ENCODE measurements at places on chromosomes 7 and 10.

DNA sequence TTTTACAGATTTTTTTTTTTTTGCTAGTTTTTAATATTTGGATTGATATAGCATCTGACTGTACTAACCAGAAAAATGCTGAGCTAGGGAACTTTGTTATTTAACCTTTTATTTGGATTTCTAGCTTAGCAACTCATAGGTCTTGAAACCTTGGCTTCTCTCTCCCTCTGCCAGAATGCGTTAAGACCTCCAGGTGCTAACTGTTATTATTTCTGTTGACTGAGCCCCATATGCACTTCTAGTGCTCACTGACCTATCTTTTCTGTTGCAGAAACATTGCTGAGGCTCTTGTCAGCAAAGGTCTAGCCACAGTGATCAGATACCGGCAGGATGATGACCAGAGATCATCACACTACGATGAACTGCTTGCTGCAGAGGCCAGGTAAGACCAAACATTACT, 143.6 kb downstream of the LRRC4 start:
- no peak for DNase-seq

GRCh38 chr7:71787513-71787912, 624.6 kb downstream of the CALN1 start:
- no peak for DNase-seq

GRCh38 chr10:124242365-124242764, 149.0 kb upstream of the CHST15 start:
- DNase-seq = no peak

DNA sequence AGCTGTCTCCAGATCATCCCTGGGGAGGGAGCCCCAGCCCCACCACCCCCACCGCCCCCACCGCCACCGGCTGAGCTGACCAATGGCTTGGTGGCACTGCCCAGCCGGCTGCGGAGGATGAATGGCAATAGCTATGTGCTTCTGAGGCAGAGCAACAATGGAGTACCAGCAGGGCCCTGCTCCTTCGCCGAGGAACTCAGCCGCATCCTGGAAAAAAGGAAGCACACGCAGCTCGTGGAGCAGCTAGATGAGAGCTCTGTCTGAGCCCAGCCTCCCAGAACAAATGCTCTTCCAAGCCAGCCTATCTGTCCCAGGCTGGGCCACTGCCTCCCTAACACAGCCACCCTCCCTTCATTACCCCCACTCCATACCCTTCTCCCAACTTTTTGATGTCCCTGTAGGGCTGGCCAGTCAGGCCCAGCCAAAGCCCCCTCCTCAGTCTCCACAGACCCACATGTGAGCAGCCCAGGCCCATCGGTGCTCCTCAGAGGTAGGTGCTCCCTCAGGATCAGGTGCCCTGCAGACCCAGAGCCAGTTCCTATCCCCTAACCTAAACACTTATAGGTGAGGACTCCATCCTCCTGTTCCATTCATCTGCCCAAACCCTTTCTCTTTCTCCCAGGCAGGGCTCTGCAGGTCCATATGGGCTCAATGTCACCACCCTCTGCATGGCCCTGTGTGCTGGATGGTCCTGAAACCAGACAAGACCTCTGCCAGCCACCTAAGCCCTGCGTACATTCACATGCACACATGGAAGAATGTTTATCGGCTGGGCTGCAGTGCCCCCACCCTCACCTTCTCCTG, 3.2 kb downstream of the MRPL43 start:
- no peak for DNase-seq

DNA sequence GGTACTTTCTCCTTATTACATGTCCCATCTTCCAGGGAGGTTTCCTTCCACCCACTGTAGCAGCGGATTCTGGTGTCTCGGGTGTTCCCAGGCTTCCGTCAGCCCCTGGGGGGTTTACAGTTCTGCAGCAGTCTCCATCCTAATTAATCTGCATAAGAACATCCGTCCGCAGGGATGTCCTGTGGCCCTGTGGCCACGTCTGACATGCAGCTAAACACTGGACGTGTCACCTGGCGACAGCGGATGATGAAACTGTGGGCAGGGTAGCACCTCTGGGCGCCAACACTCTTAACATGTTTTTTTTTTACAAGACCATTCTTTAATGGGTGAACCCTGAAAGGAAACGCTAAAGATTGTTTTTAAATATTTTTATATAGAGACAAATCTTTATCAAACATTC, 58.2 kb downstream of the DIP2C start:
- no peak for DNase-seq

DNA sequence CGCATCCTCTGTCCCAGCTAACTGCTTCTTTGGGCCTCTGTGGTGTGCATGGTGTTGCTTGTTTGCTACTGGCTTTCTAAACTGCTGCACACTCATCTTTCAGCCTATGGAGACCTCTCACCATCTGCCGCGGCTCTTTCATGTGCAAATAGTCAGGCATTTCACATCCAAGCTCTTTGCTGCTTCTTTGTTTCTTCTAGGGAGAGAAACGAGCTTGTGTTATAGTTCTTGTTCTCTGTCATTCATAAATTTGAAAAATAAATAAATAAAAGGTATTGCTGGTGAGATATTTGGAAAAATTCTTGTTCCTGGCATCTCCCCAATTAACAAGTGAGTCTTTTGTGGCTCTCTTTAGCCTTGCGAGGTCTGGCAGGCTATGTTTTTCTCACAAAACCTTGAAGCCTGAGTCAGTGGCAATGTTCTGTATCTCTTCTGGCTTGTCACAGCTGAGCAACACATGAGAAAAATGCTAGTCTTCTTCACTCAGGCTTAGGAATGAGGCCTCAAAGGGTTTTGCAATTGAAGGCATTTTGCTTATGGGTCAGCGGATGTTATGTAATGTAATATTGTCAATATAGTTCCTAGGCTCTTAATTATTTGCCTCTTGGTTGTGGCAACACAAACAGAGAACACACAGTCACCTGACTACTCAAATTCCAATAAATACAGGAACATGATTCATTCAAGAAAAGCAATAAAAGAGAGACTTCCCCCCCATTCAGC, 274.0 kb downstream of the FRMD4A start:
- DNase-seq = no peak

DNA sequence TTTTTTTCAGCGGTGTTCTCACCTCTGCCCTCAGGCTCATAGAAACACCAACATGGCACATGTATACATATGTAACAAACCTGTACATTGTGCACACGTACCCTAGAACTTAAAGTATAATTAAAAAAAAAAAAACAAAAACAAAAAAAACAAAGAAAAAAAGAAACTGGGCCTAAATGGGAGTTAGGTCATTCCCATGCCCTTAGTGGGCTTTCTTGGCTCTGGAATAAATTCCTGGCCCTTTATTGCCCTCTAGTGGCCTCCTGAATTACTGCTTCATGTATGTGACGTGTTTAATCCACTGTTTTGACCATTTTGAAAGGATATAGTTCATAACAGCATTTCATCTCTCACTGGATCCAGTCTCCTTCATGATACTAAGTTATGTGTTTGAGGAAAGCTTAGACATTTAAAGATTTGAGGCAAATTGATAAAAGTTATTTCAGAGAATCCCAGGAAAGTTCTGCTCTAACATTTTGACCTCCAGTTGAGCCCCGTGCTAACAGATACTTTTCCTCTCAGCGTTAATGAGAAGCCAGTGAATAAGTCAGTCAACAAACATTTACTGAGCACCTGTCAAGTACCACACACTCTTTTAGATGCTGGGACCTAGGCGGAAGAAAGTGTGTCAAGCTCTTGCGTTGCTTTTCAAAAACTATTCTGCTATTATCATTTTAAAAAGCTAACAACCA, 54.7 kb upstream of the SYPL1 start:
- peak; percentile 67 for DNase-seq

DNA sequence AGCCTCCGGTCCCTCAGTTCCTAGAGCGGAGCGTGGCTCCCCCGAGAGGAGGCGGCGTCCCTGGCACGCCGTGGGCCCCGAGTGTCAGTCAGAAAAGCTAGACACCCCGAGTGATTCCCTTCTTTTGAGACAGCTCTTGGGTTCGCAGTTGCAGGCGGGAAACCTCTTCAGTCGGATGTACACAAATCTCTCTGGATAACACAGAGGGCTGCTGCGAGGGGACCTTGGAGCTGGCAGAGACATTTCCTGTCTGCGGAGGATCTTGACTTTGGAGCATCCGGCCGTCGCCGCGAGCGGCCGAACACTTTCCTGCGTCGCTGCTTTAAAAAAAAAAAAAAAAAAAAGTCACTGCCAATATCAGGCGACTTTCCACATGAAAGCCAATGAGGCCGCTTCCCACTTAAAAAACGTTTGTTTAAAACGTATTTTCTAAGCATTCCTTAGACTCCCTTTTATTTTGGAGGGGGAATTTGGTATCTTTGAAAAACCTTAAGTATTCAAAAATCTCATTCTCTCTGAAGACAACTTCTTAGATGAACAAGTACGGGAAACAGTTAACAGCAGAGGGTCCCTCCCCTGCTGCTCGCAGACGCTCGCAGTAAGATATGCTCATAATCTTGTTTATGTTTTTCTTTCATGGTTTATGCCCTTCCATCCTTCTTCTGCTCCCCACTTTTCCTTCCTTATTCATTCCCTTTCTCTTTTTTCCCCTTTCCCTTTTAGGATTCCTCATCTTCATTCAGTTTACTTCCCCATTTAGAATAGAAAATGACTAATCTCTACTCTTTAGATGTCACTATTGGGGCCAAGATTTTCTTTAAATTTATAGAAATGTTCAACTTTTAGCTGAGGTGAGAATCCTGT, 10.0 kb downstream of the HHEX start:
- peak; percentile 67 for DNase-seq

DNA sequence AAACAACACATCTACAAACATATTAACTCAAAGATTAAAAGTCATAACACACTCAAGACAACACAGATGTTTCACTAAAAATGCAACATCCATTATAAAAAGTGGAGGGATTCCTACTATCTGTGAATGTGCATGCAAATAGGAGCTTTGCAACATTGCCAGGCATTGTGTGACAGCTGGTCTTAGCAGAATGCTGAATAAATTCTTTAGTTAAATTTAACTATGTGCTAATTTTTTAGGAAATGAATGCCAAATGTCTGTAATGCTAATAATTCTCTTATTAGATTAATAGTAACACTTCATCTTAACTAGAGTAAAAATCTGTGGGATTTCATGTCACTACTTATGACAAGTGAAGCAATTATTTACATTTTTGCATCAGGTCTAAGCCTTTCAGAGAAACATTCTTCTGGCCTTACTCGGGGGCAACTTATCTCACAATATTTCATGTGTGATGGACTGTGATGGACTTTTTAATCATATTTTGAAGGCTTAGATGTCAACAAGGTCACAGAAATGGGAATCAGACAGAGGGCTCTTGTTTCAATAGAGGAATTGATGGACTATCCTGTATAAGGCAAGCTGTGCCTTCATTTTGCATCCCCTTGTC, 524.6 kb upstream of the KCND2 start:
- DNase-seq = no peak

DNA sequence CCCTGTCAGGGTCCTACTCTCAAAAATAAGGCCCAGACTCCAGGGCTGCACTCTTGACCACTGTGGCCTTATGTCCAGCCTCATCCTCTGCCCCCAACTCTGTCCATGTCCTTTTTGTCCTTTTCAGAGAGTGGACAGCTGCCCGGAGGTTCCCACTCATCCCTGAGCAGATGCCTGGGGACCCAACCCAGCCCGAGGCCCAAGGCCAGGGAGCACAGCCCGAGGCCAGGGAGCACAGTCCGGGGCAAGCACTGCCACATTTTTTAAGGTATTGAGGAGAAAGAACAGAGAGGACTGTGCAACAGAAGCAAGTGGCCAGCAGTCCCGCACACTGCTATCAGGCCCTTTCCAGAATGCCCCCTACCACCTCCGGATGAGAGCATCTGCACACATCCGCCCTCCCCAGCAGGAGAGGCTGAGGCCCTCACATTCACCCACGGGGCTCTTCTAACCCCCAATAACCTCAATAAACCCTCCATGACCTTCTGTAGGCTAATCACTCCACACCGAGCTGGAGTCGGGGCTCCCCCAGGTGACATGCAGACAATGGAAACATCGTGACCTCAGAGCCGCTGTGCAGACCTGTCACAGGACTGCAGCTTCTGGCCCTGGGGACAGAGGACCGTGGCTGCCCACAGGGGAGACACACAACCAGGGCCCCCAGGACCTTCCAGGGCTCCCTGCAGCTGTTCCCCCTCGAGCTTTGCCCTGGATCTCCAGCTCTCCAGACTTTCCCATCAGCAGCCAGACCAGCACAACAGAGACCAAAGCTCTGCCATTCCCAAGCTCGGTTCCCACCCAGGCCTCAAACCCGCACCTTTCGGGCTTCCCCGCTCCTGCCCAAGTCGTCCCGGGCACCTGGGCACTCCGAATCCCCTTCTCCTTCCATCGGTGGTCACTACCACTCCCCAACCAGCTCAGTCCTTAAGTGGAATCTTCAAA, 51.4 kb downstream of the CAMK2B start:
- DNase-seq = no peak

- no peak for DNase-seq
These were observed 30.7 kb downstream of the ANKIB1 start for GRCh38 chr7:92276460-92276864.

DNA sequence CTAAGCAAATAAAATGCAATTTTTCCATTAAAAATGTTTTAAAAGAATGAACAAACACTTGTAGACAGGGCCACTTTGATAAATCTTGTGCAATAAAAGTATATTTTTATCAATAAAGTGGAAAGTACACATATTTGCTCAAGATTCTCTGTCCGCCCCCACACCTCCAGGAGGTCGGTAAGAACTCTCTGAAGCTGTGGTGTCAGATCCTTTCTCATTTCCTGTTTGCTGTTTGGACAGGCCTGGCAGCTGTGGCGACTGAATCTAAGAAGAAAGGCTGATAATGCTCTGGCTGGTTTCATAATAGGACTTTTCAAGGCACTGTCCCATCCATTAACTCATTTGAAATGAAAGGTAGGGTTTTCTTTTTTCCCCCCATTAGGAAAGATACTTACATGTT, 15.3 kb upstream of the ASB4 start:
- DNase-seq = no peak

DNA sequence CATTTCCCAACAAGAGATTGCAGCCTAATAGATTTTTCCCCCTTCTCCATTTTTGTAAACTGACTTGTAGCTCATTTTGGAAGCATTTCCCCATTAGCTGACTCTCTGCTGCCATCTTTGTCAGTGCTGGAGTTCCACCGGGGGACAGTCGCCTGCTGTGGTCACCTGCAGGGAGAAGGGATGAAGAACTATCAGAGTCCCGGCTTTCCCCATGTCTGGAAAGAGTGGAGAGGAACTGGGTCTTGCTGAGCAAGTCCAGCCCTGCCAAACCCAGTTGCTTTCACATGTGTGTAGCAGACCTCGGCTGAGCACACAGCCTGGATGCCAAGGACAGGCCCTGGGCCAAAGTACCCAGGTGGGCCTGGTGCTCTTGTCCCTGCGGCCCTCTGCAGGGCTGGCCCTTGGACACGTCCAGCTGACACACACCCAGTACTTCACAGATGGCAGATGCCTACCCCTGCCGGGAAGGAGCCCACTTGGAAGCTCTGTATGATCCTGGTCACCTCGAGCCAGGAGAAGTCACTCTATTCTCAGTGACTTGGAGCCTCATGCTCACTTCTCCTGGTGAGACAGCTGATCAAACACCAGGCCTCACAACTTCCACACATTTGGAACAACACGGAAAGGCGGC, 157.3 kb upstream of the NPVF start:
- no peak for DNase-seq

DNA sequence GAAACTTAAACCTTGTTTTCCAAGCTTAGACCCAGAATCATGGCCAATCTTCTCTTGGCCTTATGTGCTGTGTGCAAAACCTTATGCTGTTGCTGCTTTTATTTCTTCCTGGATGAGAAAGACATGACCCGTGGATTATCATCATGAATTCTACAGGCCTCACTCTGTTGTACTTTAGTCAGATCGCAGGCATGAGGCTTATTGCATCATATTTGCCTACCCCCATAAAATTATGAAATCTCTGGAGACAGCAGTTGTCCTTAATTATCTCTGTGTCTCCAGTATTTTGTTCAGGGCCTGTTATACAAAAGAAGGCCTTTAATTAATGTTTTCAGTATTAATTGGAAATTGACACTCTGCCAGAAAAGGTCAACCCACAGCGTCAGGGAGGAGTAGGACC, 71.6 kb downstream of the PLCE1 start:
- no peak for DNase-seq

Measured in HEK293T (cell line).